Breast epithelium (tissue), 4 donors: ENCODE measurements at places on chromosomes 11 and 22.

DNA sequence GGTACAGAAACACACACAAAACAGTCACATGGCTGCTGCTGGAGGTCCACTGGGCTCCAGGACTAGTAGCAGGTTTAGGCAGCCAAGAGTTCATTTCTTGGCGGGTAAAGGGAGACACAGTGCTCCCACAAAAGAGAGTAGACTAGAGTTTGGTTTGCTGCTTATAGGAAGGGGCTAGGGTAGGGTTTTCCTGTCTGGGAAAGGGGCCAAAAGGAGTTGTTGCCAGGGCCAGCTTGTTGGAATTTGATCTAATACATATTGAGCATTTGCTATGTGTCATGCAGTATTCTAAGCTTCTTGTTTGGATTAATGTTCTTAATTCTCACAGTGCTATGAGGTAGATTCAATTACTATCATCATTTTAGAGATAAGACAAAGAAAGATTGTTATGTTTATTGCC is 195.1 kb upstream of the PLET1 start:
- no peak for DNase-seq

DNA sequence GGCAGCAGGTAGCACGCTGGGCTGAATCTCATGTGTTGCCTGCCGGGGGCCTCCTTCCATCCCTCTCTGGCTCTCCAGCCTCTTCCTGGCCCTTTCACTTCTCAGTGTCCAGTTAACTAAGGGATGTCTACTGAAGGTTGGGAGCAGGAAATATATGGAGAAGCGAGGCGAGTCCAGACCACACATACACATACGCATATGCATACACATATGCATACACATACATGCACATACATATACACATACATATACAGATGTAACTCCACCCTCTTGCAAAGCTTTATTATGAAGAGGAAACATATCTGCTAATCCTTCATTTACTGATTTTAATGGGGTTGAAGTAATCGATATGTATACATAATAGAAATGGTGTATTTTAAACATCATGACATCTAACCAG is 636.1 kb upstream of the CCDC179 start:
- DNase-seq: no peak

DNA sequence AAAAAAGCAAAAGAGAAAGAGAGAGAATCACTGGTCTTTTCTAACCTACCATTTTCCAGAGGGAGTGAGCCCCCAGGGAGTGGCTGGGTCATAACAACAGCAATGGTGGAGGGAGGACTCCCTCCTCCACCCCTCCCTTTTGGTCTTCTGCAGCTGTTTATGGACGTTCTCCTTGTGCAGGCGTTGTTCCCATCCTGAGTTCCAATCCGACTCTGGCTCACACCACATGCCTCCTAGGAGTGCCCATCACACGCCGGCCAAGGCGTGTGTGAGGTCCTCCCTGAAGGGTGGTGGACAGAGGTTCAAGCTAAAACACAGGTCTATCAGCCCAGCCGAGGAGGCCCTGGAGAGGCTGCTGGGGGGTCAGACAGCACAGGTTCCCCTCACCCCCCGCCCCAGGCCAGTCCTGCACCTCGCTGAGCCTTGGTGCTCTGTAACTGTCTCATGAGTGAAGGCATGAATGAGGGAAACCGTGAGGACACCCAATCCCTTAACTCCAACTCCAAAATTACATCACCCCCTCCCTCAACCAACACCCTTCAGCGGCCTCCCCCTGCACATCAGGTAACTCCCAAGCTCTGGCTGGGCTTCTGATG is 29.4 kb downstream of the IFT27 start:
- peak; percentile 25 for DNase-seq

DNA sequence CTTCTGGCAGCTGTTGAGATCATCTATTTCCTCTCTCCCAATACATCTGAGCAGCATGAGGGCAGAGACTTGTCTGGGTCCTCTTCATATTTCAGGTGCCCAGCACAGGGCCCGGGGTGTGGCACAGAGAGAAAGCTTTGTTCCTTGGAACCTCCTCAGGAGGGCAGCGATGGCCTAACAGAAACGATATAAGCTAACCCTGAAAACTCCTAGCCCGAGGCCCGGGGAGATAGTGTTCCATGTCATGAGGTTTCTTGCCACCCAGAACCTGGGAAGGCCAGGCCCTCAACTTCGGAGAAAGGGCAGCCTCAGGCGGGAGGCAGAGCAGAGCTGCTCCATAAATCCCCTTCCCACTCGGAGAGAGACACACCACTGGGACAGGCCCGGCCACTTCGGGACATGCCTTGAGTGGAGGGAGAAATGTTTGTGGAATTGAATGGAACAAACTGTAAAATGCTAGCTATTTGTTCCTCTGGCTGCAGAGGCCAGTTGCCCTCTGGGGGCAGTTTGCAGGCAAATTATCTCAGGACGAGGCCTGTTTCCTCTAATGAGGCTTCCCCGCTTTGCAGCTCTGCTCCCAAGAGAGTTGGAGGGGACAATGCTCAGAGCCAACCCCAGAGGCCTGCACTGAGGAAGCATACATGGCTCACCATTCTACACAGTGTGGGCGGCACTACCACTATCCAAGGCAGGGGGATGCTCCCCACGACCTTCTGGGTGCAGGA is 11.6 kb downstream of the ARRB1 start:
- DNase-seq: no peak

DNA sequence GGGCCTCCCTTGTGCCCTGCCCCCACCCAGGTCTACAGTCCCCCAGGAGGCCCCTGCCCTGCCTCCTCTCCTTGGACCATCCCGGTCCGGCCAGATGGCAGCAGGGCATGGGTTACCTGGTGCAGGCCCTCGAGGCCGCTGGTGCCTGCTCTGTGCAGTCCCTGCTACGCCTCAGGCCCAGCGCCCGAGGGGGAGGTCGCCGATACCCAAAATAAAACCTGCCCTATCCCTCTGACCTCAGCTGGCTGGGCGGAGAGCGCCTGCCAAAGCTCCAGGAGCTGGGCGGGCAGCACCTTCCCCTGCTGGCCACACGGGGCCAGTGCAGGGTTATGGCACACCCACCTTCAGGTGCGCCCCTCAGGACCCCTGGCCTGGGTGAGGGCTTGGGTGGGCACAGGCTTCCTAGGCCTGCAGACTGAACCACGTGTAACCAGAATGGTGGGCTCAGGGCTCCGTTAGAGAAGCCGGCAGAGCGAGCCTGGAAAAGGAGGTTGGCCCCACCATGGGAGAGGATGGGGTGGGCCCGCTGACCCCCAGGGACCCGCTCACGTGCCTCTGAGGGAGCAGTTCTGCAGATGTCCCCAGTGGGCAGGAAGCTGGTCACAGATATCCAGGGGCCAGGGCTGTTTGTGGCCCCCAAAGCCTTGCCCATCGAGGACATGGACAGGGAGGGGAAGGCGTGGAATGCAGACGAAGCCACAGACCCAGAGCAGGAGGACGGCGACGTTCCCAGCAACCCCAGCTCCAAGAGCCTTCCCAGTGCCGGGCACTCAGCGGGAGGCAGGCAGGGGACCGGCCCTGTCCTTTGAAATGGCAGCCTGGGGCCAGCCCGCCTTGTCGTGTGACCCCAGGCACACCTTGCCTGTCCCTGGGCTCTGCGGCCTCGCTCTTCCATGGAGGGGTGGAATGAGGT is 1.7 kb upstream of the TNNT3 start:
- DNase-seq: no peak
